ENCODE measurements at places on chromosomes 1 and 21. TPM values are rescaled to one million over a fixed set of nuclear protein-coding genes. Genes with fewer than 3 reads are reported as not detected.
A peak's percentile ranks its signal among the peaks of the same experiment; 100 is the strongest.

CD1E gene
- 0.06 TPM for total RNA-seq

NBPF4 gene
- total RNA-seq = not detected

- no peaks in the 10 kb centered on the region for H3K4me1 ChIP-seq
- H3K27ac ChIP-seq = peak within 1 kb of the TSS; percentile 55
- H3K4me3 ChIP-seq = no peak within 1 kb of the TSS
- H3K27me3 ChIP-seq = peaks cover 15% of the 10 kb centered on the region
- DNase-seq = peak; percentile 33
Measured at GRCh38 chr21:46097336-46098293, at the start of gene COL6A2. Gene COL6A2 (plus strand): TSS chr21:46098112.

DNA sequence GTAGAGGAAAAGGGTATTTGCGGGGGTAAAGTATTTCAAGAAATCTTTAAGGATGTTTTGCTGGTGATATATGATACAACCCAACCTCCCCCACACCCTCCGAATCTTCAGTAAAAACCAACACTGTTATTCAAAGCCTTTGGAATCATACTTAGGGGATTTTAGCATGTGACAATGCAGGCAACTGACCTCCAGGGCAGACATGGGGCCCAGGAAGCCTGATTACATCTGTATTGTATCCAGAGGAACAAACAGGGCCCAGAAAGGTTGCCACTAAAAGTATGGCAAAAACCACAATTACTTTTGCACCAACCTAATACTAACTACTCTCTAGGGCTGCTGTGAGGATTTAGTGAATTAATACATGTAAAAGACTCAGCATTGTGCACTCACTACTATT, 43.9 kb upstream of the CNN3 start:
- H3K4me3 ChIP-seq = no peak overlapping the region
- no peaks in the 10 kb centered on the region for H3K36me3 ChIP-seq
- no peak for DNase-seq
- H3K4me1 ChIP-seq = peaks cover 7% of the 10 kb centered on the region
- H3K27ac ChIP-seq = no peak overlapping the region
- no peaks in the 10 kb centered on the region for H3K27me3 ChIP-seq

DNA sequence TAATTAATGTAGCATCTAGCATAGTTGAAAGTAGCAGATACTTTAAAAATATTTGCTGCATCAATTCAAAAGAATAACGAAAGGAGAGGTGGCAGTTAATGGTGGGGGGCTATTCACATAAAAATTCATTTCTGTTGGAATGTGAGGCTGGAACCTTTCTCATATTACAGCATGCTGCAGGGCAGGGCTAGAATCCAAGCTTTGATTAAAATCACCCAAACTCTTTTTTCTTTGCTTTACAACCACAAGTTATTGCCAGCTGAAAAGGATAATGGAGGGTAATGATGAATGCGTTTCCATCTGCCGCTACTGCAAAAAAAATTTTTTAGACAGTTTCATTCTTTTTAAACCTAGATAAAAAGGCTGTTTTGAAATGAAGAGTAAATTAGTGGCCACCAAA, 9.8 kb downstream of the DISP1 start:
- H3K4me3 ChIP-seq = no peak overlapping the region
- DNase-seq = no peak
- H3K36me3 ChIP-seq = no peaks in the 10 kb centered on the region
- H3K27me3 ChIP-seq = no peaks in the 10 kb centered on the region
